Fibroblast of skin of right biceps (primary cell): ENCODE measurements at places on chromosomes 4 and X.
A peak's percentile ranks its signal among the peaks of the same experiment; 100 is the strongest.

GRCh38 chr4:103673983-103674382 is 45.8 kb downstream of the TACR3 start:
- no peak for DNase-seq

GRCh38 chr4:139656614-139657486 is 8.8 kb upstream of the MGST2 start:
- DNase-seq, result peak; percentile 71

GRCh38 chr4:80072744-80073472 is at the start of gene ANTXR2:
TSS of gene ANTXR2 (minus strand) at chr4:80073229. CDS start at chr4:80072560, 669 bp downstream.
- peak; percentile 97 for DNase-seq

- no peak for DNase-seq
Measured at GRCh38 chrX:17931855-17932254, 70.8 kb upstream of the RAI2 start.

DNA sequence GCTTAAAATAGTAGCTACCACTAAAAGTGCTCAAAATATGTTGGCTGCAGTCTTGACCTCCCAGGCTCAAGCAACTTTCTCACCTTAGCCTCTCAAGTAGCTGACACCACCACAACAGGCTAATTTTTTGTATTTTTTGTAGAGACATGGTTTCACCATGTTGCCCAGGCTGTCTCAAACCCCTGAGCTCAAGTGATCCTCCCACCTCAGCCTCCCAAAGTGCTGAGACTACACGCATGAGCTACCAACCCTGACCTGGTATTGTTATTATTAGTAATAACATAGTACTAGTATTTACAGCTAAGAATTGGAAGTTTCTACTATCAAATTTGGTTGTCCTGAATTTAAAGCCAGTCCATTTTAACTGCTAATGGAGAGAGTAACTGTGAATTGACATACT is 18.0 kb downstream of the STAP1 start:
- no peak for DNase-seq
